Stomach (tissue), 19 donors: ENCODE measurements at places on chromosomes 6 and 20.

DNA sequence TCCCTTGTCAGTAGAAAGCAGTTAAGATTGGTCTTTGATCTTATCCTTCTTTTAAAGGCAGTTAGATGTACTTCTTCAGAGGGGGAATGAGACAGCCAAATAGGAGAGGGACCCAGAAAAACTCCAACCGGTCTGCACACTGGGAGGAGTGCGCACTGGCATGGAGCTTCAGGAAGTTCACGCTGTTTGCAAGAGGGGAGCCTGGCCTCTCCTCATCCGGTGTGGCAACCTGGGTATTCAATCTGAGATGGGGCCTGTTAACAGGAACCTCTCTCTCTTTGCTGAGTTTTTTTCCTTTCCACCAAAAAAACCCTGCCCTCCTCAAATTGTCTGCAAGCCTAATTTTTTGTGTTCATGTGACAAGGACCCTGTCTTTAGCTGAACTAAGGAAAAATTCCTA is 162.5 kb upstream of the OLIG3 start:
- no peak for DNase-seq

- no peak for DNase-seq
These were observed 406 bp upstream of the TRIM26 start for GRCh38 chr6:30213667-30213956.

- DNase-seq: peak; percentile 71
These were observed 7.5 kb downstream of the BCAS1 start for GRCh38 chr20:54062812-54063280.

- no peak for DNase-seq
These were observed 91.7 kb downstream of the FOXO3 start for GRCh38 chr6:108652375-108652774.

DNA sequence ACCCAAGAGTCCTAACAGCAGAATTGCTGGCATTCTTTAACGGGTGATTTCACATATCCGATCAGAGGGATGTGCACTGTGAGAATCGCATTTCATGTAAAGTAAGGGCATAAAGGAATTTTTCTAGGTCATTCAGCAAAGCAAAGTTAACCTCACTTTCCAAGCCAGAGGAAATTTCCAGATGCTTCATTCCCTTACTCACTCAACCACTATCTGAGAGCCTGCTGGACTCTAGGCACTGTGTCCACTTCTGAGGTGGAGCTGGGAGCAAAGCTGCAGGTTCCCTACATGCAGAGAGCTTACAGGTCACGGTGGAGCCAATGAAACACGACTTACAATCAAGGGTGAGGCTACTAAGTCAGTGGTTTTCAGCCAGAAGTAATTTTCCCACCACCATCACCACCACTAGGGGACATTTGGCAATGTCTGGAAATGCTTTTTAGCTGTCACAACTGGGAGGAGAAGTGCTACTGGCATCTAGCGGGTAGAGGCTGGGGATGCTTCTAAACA is 34.5 kb upstream of the TSHZ2 start:
- DNase-seq: no peak

GRCh38 chr20:57025666-57026224 is 240.7 kb downstream of the BMP7 start:
- no peak for DNase-seq

- DNase-seq: no peak
These were observed 355.0 kb upstream of the MAP3K7 start for GRCh38 chr6:90941885-90942284.

DNA sequence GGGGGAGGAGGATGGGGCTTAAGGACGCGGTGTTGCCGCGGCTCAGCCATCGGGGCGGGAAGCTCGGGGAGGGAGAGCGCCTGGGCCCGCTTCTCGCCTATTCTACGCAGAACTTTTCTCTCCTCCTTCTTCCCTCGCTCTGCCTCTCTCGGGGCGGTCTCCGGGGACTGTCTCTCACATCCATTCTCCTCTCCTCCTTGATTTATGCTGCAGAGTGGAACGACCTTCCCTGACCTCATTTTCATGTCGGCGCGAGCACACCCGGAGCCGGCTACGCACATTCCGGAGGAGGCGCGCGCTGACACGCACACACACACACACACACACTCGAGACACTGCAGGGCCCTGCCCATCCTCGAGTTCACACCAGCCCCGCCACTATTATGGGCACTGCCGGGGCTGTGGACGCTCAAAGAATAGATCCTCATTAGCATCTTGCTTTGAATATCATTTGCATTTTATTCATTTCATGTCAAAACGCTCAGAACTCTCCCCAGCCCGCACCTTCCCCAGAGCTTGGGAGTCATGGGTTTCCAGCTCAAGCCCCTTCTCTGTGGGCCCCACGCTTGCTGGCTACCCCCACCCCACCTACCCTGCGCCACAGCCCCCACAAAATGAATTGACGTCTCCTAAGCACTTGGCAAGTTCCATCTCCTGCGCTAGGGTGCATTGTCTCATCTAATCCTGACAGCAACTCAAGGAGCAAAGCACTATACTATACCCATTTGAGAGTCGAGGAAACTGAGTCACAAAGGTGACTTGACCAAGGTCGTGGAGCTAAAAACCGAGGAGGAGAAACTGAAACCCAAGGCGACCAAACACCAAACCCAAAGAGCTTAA is 36.8 kb downstream of the NCR2 start:
- DNase-seq: peak; percentile 77

DNA sequence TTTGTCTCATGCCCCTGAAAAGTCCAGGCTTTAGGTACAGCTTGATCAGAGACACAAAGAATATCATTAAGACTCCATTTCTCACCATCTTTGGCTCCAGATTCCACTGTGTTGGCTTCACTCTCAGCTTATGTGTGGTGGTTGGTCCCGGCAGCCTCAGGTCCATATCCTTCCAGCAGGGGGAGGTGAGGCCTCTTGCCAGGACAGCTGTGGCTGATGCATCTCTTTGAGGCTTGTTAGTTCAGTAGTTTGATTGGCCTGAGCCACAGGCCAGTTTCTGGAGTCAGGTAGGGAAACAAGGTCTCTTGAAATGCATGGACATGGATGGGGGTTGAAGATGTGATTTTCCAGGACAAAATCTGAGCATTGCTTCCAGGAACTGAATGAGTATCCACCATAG is 62.4 kb downstream of the JAG1 start:
- peak; percentile 56 for DNase-seq

GRCh38 chr20:42218621-42219374 is 600.6 kb upstream of the CHD6 start:
- DNase-seq: peak; percentile 8

DNA sequence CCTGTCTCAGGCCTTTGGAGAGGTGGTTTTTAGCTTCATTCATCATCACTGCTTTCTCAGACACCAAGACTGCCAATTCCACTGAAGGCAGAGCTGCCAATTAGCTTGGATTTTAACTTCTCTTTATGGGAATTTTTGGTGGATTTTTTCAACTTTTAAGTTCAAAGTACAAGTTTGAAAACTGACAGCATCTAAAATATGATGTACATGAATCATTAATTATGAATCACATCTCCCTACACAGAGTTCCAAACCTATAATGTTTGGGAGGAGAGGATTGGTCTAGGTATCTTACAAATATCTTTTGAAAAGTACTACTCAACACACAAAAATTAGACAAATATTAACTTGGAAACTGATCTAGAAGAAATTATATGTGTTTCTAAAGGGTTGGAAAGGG is 25.5 kb downstream of the CNKSR3 start:
- no peak for DNase-seq

GRCh38 chr6:108779536-108780275 is 68.5 kb upstream of the ARMC2 start:
- no peak for DNase-seq

- peak; percentile 33 for DNase-seq
These were observed 609 bp downstream of the L3MBTL1 start for GRCh38 chr20:43508106-43508505.

DNA sequence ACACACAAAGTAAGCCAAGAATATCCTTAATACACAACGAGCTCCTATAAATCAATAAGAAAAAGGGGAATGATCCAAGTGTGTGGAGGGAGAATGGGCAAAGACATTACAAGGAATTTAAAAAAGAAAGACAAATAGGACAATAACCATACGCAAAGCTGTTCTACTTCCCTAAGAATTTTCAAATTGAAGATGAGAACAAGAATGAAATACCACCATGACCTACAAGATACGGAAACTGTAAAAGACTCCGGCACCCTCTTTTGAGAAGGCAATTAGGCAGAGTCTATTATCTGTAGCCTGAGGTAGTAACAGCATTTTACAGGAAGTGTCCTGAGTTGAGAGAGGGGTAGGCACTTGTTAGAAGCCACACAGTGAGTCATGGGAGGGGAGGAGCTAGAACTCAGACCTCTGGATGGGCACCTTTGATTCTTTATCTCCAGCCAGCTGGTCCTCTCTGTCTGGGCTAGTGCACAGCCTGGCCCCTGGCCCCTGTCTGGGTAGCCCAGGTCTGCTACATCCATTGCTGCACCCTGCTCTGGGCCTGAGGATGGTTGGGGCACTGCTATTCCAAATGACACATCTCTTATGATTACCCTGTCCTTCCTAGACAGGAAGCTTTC is 15.3 kb downstream of the RSPO4 start:
- DNase-seq: no peak
